ENCODE measurements at places on chromosomes 4 and X.

GRCh38 chrX:136275553-136275952, 24.4 kb upstream of the MAP7D3 start:
- peaks cover 4% of the 10 kb centered on the region for H3K27me3 ChIP-seq
- DNase-seq, result no peak
- no peaks in the 10 kb centered on the region for H3K36me3 ChIP-seq
- H3K27ac ChIP-seq, result no peak overlapping the region

DNA sequence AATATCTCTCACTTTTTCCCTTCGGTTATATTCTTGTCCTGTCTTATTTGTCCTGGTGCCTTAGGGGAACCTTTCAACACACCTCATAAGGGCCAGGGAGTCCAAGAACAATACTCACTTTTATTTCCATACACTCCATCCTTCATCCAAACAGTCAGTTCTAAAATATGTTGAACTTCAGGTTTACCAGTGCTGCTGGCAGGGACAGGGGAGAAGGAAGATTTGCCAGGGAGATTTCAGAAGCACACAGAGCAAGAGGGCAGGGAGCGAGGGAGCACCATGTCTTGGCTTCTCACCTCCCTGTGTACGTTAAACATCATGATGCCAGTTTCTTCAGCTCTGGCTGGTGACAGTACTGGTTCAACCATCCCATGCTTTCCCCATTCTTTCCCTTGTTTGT, 631.1 kb upstream of the FAT1 start:
- no peak for DNase-seq
- no peak overlapping the region for H3K27ac ChIP-seq
- no peaks in the 10 kb centered on the region for H3K36me3 ChIP-seq
- no peaks in the 10 kb centered on the region for H3K27me3 ChIP-seq
- no peaks in the 10 kb centered on the region for H3K4me1 ChIP-seq
- H3K4me3 ChIP-seq, result no peak overlapping the region

GRCh38 chr4:172127168-172127567, 314.0 kb downstream of the GALNTL6 start:
- no peaks in the 10 kb centered on the region for H3K4me1 ChIP-seq
- no peak for DNase-seq
- H3K4me3 ChIP-seq, result no peak overlapping the region
- H3K27me3 ChIP-seq, result no peaks in the 10 kb centered on the region

DNA sequence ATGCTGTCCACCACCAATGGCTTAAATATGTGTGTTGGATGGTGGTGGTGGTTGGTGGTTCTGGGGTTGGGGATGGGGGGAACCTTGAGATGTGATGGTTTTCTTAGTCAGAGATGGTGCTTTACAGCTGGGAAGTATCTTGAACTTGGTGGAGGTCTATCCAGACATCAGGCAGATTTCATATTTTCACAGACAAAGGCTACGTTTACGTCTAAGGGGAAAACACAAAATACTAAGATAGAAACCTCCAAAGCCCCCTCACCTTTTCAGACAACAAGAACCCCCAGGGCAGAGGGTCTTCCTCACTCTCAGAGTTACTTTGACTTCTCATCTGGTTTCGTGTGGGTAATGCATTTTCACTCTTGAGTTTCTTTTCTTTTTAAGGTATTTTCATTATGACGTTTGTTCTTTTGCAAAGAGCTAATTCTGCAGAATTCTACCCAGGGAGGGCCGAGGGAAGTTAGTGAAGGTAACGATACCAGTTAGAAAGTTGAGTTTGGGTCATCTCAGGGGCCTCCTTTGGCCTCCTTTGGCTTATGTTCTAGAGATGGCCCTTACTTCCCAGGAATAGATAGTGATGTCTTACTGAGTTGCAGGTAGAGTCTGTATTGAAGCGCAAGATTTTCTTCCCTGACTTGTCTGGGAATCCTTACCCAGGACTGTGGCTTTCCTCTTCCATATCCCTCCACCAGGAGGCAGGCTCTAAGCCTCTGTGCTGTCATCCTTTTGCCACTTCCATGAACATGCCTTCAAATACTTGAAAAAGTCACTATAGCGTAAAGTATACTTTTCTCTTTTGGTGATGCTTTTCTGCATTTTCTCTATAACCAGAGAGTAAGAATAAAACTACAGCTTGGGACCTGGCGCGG, 31.9 kb downstream of the RHOH start:
- H3K4me1 ChIP-seq, result no peaks in the 10 kb centered on the region
- no peaks in the 10 kb centered on the region for H3K36me3 ChIP-seq
- no peak overlapping the region for H3K27ac ChIP-seq
- H3K4me3 ChIP-seq, result no peak overlapping the region
- H3K27me3 ChIP-seq, result no peaks in the 10 kb centered on the region

- H3K27ac ChIP-seq, result no peak overlapping the region
- no peaks in the 10 kb centered on the region for H3K36me3 ChIP-seq
- no peak overlapping the region for H3K4me3 ChIP-seq
- no peaks in the 10 kb centered on the region for H3K27me3 ChIP-seq
- no peaks in the 10 kb centered on the region for H3K4me1 ChIP-seq
Measured at GRCh38 chr4:78732332-78733104, 43.6 kb upstream of the BMP2K start.

GRCh38 chrX:136780241-136780640, 491 bp downstream of the ARHGEF6 start:
- no peak overlapping the region for H3K27ac ChIP-seq
- peaks cover 6% of the 10 kb centered on the region for H3K4me1 ChIP-seq
- H3K27me3 ChIP-seq, result no peaks in the 10 kb centered on the region
- no peaks in the 10 kb centered on the region for H3K36me3 ChIP-seq

DNA sequence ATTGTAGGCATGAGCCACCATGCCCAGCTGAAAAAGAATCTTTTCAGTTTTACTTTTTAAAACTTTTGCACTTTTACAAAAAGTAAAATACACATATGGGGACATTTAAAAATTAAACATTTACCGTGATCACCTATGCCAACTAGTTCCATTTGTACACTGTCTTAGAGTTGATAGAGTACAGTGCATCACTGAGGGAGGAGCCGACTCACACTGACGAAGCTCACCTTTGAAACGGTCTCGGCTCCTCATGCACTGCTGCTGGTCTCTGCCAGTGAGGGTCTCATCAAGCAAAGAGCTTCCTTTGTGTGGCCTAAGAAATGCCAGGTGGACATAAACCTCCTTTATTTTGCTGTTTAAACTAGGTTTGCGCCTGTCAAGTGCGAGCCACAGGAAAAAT, 50.0 kb downstream of the GRK4 start:
- no peak overlapping the region for H3K27ac ChIP-seq
- DNase-seq, result no peak
- no peaks in the 10 kb centered on the region for H3K4me1 ChIP-seq
- no peaks in the 10 kb centered on the region for H3K27me3 ChIP-seq
- no peaks in the 10 kb centered on the region for H3K36me3 ChIP-seq
- H3K4me3 ChIP-seq, result no peak overlapping the region

- no peaks in the 10 kb centered on the region for H3K36me3 ChIP-seq
- H3K4me3 ChIP-seq, result no peak overlapping the region
- H3K27ac ChIP-seq, result no peak overlapping the region
Measured at GRCh38 chrX:71315917-71316316, 14.4 kb downstream of the ITGB1BP2 start.

DNA sequence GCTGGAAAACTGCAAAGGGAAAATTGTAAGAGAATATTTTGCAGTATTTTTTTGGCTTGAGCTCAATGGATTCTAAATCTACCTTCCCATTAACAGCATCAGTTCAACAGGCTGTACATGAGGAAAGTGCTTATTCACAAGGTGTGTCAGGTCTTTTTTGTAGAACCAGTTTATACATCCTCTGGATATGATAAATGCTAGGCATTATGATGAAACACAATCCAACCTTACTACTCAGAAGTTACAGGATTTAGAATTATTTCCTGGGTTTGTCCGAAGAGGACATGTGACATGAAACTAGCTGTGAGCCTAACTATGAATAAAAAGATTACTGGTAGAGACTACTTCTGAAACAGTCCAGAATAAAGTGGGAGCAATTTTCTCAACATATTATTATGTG, 49.5 kb downstream of the ATXN3L start:
- H3K4me1 ChIP-seq, result no peaks in the 10 kb centered on the region
- peaks cover 21% of the 10 kb centered on the region for H3K27me3 ChIP-seq
- no peak overlapping the region for H3K27ac ChIP-seq
- DNase-seq, result no peak
- H3K36me3 ChIP-seq, result no peaks in the 10 kb centered on the region

- no peaks in the 10 kb centered on the region for H3K36me3 ChIP-seq
- no peak for DNase-seq
Measured at GRCh38 chrX:80879916-80880315, 70.2 kb upstream of the BRWD3 start.

DNA sequence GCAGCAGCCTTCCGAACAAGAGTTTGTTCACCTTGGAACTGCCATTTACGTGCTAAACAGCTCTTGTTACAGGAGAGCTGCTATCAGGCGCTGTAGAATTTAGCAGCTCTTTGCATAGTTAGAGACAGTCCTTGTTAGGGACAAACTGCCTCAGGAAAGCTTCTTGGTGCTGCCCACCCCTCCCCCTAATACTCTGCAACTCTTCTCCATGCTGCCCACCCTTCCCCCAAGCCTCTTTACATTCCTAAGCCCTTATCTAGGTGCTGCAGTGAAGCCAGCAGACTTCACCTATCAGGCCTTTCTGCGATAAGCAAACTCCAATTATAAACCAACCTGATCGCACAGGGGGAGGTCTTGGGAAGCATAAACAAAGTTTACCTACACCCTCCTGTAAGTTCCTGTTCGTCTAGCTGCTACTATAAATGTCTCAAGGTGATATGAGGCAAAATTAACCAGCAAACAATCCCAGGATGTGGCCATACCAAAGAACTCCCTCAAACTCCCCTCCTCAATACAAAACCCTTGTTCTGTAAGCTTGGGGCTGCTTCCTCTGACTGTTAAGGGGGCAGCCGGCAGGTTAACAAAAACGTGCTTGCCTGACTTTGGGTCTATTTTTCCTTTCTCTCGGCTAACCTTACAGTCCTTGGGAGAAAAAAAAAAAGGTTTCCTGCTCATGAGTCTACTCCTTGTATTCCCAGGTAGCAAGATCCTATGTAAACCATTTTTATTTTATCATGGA, 74.0 kb upstream of the GC start:
- peak; percentile 52 for DNase-seq
- H3K4me3 ChIP-seq, result no peak overlapping the region
- no peaks in the 10 kb centered on the region for H3K27me3 ChIP-seq
- no peak overlapping the region for H3K27ac ChIP-seq

DNA sequence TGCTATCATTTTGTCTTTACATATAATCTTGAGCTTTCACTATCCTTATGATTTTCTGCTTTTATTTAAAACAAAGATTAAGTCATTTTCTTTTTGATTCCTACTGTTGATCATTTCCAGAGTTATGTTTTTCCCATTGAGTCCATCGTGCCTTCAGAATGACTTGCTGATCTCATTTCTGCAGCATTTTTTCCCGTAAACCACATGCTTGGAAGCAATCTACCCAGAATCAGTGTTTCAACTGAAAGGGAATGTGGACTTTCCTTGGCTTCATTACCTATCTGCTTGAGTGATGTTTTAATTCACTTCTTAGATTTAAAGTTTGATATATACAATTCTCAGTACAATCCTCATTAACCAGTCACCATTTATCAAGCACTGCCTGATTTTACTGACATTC, 192.4 kb upstream of the FSTL5 start:
- no peak overlapping the region for H3K27ac ChIP-seq
- DNase-seq, result no peak
- no peaks in the 10 kb centered on the region for H3K27me3 ChIP-seq
- no peaks in the 10 kb centered on the region for H3K36me3 ChIP-seq
- H3K4me3 ChIP-seq, result no peak overlapping the region

DNA sequence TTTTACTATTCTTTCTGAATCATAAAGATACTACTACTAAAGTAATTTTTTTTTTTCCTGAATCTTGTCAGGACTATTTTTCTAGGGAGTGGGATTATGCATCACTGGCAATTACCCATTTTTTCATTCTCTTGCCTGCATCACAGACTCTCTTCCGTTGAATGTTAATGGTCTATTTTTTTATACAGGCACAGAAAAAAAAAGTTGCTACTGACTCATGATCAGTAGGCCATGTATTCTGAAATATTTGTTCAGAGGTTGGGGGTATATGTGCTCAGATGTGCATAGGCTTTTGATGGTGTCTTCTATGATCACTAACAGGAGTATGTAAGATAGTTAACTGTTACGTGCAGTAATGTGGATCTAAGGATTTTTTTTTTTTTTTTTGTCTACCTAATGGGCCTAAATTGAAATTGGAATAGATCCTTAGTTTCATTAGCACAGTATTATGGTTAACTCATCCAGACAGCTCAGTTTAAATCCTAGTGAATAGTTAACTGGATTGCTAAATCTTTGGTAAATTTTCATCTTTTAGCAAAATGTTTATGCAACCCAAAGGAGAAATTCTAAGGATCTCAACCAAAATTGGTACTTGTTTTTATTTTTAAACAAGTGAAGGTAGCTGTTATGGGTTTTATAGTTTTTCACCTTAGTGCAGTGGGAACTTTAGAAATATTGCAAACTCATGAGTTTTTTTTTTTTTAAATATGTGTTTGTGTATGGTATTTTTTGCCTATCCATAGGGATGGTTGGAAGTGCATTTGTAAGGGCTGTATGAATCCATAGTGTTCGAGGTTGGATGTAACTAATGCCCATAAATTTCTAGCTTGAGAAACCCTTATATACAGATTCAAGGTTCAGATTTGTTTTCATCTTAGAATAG, 12.1 kb downstream of the BMP2K start:
- no peak overlapping the region for H3K27ac ChIP-seq
- no peaks in the 10 kb centered on the region for H3K27me3 ChIP-seq
- H3K4me1 ChIP-seq, result no peaks in the 10 kb centered on the region
- no peak overlapping the region for H3K4me3 ChIP-seq
- no peaks in the 10 kb centered on the region for H3K36me3 ChIP-seq

GRCh38 chr4:76954489-76954888, 4.9 kb downstream of the SEPTIN11 start:
- no peak overlapping the region for H3K27ac ChIP-seq
- no peak overlapping the region for H3K4me3 ChIP-seq
- no peaks in the 10 kb centered on the region for H3K36me3 ChIP-seq
- no peak for DNase-seq

- no peak overlapping the region for H3K4me3 ChIP-seq
- H3K27ac ChIP-seq, result peak overlapping the region; percentile 21
- H3K4me1 ChIP-seq, result peaks cover 18% of the 10 kb centered on the region
- DNase-seq, result no peak
Measured at GRCh38 chr4:71446479-71447081, 107.8 kb downstream of the SLC4A4 start.
